ENCODE measurements at places on chromosomes 6 and 20.

- no peak for DNase-seq
Observed at GRCh38 chr20:25280051-25280573, 32.2 kb downstream of the PYGB start.

DNA sequence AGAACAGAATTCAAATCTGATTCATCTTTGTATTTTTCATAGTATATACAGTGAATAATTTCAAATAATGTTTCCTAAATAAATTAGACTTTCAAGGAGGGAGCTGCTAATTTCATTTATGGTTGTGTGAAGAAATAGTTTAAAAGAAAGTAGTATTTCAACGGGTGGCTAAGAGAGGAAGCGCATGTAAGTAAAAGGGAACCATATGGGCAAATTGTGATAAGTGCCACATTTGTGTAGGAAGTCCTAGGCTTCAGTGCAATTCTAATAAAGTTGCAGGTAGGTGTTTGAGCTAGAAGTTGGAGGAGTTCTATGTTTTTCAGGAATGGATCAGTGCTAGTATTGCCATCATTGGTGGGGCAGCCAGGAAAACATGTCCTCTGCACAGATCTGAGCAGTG lies 178.8 kb upstream of the PRDM1 start:
- peak; percentile 33 for DNase-seq

- DNase-seq = no peak
Observed at GRCh38 chr6:118758946-118759345, 107.6 kb upstream of the CEP85L start.

GRCh38 chr6:19755181-19755580 lies 82.0 kb upstream of the ID4 start:
- peak; percentile 14 for DNase-seq

GRCh38 chr6:170057961-170058877 lies 232.7 kb downstream of the DLL1 start:
- DNase-seq = no peak

GRCh38 chr6:150299873-150300485 lies 68.8 kb upstream of the IYD start:
- no peak for DNase-seq

GRCh38 chr6:8079126-8079525 lies 14.9 kb upstream of the BLOC1S5 start:
- DNase-seq = no peak

GRCh38 chr6:117890172-117890571 lies 16.9 kb upstream of the SLC35F1 start:
- DNase-seq = no peak

DNA sequence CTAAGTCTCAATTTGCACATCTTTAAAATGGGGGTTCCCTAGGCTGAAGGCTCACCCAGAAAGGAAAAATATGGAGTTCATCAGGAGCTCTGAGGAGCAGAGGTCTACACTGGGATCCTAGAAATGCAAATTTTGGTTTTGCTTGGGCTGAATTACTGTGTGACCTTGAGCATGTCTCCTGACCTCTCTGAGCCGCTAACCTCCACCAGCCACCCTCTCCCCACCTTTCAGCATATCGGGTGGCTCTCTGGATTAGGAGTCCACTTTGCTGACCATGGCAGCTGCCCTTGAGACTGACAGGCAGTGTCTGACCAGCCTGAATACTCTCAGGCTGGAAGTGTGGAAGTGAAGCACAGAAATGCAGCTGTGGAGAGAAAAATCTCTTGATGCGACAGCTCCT lies 165.9 kb upstream of the LRFN2 start:
- no peak for DNase-seq

- no peak for DNase-seq
Observed at GRCh38 chr20:2350606-2351005, 30.1 kb upstream of the TGM6 start.

DNA sequence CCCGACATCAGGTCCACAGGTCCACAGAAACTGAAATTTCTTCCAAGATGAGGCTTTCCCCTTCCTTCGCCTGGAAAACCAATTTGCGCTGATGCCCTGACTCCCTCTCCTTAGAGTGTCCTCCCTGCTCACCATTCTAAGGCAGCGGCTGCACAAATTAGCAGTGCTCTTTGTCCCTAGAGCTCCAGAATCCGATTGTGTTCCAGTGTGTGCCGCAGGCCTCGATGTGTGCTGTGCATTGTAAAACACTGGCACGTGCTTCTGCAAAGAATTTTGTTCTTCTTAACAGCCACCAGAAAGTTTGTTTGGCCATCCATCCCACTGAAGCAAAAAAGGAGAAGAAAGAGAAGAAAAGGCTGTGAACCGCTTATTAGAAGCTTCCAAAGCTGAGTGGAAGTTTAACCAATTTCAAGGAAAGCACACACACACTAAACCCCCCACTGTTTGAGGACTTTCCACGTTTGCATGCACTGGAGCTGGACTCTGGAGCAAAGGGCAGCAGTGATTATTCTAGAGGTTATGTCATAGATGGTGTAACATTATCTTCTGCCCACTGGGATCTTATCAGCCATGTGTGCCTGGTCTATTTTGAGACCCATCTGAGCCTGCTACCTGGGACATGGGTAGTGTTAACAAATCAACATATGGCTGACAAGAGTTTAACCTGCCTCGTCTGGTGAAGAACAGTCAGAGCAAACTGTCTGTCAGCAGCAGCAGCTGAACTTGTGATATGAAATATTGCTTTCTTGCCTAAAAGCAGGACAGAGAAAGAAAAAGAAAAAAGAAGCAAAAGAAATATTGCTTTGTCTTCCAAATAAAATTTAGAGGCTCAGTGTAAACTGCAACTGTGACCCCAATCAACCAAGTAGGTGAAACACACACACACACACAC lies 64.9 kb upstream of the RREB1 start:
- DNase-seq = no peak

- DNase-seq = no peak
Observed at GRCh38 chr6:43122146-43122545, 46.0 kb downstream of the PTK7 start.

GRCh38 chr6:106152952-106153351 lies 66.8 kb downstream of the PRDM1 start:
- no peak for DNase-seq

GRCh38 chr6:42363926-42364849 lies 87.5 kb downstream of the TRERF1 start:
- no peak for DNase-seq

- no peak for DNase-seq
Observed at GRCh38 chr6:110327391-110327790, 30.8 kb downstream of the METTL24 start.

DNA sequence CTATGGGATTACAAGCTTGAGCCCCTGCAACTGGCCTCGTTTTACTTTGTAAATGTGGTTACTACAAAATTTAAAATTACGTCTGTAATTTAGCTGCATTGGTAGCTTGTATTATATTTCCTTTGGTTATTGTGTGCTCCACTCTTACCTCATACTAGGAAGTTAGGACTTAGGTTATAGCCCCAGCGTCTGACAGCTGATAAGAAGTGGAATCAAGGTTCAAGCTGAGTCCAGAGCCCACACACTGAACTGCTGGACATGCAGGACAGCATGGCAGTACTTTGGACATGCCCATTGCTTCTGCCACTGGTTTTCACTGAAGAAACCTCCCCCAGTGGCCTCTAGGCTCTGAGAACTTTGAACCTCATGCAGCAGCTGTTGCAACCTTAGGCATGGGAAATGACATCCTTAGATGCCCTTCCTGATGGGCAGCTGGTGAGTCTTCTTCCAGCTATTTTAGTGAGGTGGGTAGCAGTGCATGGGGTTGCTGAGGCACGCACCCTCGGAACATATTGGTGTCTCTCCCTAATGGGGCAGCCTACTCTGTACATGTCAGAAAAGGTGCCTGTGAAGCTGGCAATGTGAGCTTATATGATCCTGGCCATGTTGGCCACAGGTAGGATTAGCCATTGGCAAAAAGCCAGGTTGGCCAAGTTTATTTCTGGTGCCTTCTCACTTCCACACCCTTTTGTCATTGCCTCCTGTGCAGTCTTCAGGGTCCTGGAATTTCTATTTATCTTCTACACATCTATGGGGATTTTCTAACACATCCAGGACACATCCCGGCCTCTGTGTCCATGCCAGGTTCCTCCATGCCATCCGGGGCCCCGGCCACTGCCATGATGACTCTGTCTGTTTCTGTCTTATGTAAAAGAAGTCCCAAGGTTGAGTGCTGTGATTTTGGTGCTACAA lies 85.3 kb downstream of the CDS2 start:
- no peak for DNase-seq

DNA sequence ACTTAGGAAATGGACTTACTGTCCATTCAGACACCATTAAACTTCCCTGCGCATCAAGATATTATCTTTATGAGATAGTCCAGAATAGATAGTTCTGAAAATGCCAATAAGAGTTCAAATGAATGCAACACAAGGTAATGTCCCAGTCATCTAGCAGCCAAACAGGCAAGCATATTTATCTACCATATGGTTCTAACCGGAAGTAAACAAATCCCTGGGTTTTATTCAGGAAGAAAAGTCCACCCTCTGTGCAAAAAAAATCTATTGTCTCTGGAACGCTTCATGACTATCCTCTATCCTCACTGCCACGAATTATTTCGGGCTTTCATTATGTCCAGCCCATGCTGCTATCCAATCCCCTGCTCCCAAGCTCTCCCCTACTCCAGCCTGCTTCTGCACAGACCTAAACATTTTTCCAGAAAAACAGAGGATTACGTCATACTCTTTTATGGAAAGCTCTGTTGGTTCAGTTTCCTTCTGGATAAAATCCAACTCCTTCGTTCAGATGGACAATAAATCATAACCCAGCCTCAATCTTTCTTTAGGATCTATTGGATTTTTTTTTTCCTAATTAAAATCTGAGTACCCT lies 11.4 kb downstream of the PPIL6 start:
- no peak for DNase-seq

GRCh38 chr20:64057628-64058498 lies 5.1 kb upstream of the TCEA2 start:
- DNase-seq = peak; percentile 58

DNA sequence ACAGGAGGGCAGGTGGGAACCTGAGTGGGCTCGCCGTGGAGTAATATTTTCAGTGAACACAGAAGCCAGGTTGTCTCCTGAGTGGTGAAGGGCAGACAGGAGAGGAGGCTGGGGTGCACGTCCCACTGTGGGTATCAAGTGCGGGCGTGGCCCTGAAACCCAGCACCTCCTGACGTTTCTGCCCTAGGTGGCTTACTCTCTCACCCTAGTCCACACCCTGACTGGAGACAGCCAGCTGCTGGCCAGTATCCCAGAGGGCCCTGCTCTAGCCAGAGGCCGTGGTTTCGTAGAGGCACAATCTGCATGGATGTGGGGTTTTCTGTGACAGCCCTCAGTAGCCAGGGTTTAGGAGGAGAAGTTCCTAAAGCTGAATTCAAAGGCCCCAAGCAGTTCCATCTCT lies 86.7 kb downstream of the TRERF1 start:
- no peak for DNase-seq

DNA sequence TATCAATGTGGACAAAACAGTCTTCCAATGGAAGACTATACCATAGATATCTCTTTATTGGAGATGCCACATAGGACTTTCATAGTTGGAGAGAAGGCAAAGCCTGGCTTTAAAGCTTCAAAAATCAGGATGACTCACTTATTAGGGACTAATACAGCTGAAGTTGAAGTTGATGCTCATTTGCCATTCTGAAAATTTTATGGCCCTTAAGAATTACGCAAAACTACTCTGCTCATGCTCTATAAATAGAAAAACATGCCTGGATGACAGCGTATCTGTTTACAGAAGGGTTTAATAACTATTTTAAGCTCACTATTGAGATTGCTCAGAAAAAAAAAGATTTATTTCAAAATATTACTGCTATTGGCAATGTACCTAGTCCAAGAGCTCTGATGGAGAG lies 155.5 kb upstream of the DST start:
- no peak for DNase-seq

DNA sequence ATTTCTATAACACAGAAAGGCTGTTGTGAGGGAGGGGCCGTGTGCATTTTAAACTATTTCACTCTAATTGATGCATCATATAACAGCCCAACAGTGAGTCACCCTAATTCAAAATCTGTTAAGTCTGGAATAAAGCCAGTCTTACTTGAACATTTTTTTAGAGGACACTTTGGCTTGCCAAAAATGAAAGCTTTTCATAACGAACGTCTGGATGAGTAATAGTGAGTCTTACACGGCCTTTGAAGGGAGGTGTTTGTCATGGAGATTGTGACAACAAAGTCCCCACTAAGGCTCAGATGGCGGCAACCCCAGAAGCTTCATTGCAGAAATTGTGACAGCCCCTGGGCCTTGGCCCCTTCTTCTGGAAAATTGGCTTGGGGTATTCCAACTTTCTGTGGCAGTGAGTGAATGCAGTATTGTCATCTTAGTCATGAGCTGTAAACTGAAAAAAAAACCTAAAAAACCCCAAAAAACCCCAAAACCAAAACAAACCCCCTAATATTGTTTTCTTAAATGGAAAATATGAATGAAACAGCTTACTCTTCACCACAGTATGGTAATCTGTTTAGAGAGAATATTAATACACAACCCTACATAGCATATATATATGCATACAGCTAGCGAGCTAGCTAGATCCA lies 92.6 kb upstream of the CLDN20 start:
- DNase-seq = peak; percentile 91

DNA sequence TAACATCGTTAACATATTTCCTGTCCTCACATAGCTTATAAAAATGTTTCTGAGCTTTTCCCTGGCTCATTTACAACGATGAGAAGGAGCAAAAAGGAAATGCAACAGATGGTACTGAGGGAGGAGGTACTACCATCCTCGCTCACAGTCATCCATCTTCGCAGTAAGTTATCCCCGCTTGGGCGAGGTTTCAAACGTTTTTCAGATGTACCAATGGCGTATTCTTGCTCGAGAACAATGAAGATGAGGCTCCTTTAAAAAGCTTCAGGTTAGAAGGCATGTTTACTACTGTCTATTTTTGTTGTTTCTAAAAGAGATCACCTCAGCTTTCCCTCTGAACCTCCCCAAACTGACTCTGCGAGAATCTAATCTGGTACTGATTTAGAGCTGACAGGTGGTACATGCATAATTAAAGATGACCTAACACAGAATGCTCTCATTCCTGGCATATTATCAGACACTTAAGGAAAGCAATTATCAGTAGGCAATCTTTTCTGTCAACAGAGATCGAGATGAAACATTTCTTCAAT lies 178.7 kb downstream of the GJA10 start:
- DNase-seq = no peak

GRCh38 chr6:135236732-135237131 lies 55.6 kb downstream of the MYB start:
- DNase-seq = no peak

- DNase-seq = no peak
Observed at GRCh38 chr6:162621246-162621645, 106.3 kb downstream of the PRKN start.

DNA sequence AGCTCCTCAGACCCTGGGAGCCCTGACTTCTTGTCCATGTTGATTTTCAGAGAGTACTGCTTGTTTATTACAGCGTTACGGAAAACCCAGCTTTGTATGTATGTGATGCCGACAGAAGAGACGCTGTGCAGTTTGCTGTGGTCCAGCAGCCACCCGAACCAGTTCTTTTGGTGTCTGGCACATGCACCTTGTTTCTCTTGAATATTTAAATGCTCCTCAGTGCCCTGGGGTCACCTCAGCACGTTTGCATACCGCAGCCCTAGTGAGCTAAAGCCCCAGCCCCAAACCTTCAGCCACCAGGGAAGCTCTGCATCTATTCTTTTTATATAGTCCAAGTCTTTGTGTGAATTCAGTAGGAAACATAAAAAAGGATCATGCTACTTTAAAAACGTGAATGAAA lies 39.9 kb downstream of the AFDN start:
- DNase-seq = no peak

- DNase-seq = no peak
Observed at GRCh38 chr20:63645218-63645617, 8.0 kb downstream of the STMN3 start.

All from common myeloid progenitor, CD34-positive (primary cell).